ENCODE measurements at places on chromosomes 1 and 21.

DNA sequence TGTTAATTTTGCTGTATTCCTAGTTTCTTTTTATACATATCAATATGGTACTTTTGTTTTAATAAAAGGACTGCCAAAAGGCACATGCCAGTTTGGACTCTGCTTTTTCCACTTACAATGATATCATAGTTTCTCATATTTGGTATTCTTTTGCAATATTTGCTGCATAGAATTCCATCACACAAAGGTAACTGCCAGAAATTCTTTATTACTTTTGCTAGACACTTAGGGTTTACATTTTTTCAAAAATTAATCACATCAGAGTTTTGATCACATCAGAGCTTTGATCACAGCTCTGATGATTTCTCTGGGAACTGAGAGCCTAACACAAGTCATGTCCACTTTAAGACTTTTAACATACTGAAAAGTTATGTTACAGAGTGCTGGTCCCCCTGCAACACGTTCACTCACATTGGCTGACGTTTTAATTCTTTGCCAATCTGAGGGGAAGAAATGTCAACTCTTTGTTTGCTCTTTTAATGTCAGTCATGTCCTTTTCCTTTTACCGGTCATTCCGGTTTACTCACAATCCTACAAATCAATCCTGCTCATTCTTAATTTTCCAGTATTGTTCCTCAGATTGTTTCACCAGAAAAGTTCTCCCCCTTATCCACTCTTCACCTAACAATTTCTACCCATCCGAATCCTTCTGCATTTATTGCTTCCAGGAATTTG lies 1.1 kb upstream of the CD46 start:
- DNase-seq, result no peak

- no peak for DNase-seq
Measured at GRCh38 chr1:229262239-229262638, 8.7 kb upstream of the RAB4A start.

DNA sequence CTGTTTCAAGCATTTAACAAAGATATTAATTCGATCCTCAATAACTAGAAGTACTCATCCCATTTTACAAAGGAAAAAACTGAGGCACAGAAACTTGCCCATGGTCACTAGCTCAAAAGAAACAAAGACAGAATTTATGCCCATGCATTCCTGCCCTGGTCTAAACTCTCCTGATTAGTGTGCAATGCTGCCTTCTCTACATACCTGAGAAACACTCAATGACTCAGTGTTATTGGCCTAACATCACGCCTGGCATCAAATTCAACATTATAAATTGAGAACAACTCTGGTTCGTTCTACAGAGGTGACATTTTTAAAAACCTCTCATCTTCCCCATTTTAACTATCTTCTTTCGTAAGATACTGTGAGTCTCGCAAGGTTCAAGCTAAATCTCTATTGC lies 5.2 kb downstream of the APP start:
- no peak for DNase-seq

DNA sequence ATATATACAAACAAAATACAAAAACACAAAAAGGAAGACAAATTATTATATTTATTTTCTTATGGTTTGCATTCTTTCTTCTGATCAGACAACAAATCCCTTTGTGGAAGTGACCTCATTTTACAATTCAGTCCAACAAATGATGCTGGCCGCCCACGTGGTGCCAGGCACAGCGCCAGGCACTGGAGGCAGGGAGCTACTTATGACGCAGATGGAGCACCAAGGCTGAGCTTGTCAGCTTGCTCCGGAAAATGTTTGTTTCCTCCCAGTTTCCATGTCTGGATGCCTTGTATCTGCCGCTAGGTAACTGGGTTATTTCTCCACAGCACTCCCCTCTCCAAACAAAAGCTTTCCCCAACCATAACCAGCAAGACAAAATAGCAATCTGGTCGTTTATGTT lies 30.7 kb upstream of the CD34 start:
- no peak for DNase-seq
